M059J (cell line): ENCODE measurements at places on chromosomes 1 and 21.
A peak's percentile ranks its signal among the peaks of the same experiment; 100 is the strongest.

DNA sequence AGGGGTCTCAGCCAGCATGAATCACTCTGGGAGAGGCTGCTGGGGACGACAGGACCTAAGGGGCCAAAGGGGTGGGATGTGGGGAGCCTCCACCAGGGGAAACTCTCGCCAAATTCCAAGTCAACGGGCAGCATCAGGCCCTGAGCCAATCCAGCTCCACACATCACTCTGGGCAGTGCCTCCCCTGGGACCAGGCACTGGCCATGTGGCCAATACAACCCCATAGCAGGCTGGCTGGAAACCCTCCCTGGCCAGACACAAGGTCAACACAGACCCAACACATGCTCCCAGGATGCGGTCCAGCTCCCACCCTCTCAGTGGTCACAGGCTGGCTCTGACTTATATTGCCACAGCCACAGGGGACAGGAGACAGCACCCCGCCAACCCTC is 60.0 kb downstream of the MEGF6 start:
- no peak for DNase-seq

- no peak for DNase-seq
These were observed 18.5 kb upstream of the OR10J5 start for GRCh38 chr1:159554261-159554660.

DNA sequence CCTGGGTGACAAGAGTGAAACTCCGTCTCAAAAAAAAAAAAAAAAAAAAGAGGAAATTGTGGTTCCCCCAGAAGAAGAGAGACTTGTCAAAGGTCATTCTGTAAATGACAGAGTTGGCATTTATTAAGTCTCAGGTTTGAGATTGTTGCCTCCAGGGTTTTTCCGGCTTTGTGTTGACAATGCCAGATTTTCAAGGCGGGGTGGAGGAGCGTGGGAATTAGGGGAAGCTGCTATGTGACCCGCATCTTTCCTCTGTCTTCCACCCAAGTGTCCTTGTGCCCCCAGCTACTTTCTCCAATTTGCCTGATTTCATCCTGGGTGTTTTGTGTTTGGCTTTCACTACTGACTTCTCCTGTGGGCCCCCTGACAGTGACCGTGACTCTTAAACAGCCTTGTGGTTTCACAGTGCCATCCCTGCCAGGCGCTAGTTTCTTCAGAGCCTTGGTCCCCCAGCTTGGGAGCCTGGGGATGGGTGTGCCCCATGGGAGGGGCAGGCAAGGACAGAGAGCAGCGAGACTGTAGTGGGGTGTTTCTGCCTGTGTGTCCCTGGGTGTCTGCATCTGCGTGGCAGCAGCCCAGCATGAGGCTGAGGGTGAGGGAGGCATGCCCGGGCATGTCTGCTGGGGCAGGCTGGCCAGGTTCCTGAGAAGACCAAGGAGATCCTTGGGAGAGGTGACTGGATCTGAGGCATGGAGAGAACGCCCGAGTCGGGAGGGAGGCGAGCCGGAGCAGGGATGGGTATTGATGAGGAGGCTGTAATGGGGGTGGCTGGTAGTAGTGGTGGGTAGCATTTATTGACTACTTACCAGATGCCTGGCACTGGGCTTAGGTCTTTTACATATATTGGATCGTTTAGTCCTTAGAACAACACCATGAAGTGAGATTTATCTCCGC is 46.3 kb downstream of the IER5 start:
- DNase-seq, result peak; percentile 78

- DNase-seq, result peak; percentile 26
These were observed 51.1 kb downstream of the ZNF326 start for GRCh38 chr1:90045853-90046563.

DNA sequence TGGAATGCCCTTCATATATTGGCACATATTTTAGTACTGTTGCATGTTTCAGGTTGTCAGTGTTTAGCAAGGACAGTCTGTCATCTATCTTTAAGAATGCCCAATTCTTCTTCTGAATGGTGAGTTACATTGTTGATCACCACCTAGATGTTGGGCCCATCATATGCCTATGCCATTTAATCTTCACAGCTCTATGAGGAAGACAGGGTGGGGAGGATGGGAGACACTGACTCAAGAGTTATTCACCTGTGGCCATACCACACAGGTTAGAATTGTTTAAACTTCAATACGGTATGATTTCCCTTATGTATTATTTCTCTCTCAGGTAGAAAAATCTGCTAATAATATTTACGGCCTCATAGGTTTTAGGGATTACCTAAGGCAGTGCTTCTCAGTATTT is 44.8 kb downstream of the MPZL1 start:
- no peak for DNase-seq

- peak; percentile 70 for DNase-seq
These were observed 71.8 kb downstream of the SPAG17 start for GRCh38 chr1:118113261-118113660.

- peak; percentile 20 for DNase-seq
These were observed 431 bp downstream of the RAB42 start for GRCh38 chr1:28592321-28593071.

DNA sequence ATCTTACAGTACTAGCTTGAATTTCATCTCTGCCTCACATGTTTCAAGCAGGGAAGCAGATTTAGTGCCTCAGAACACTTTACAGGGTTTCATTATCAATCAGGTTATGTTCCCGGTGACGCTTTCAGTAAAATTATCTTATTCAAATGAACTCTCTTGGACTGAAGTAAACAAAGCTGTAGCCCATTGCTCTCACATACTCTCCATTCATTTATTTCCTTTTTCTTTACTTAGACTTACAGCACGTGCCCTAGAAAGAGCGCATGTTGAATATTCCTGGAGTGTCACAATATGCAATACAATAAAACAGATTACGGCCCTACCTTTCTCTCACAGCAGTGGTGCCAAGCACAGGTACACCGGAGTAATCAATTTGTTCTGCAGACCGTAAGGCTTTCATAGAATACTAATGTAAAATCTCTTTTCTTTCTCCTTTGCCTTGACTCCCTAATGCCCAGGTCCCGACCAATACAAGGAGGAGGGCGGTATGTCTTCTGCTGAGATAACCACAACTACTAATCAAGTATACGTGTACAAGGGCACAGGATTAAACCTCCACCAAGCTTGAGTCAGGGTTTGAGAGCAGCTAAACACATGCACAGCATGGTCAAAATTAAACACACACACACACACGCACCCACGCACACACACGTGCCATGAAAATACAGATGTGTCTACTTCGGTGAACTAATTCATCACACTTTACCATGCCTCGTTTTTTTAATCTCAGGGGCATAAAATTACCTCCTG is 62.8 kb downstream of the NRIP1 start:
- DNase-seq, result no peak

DNA sequence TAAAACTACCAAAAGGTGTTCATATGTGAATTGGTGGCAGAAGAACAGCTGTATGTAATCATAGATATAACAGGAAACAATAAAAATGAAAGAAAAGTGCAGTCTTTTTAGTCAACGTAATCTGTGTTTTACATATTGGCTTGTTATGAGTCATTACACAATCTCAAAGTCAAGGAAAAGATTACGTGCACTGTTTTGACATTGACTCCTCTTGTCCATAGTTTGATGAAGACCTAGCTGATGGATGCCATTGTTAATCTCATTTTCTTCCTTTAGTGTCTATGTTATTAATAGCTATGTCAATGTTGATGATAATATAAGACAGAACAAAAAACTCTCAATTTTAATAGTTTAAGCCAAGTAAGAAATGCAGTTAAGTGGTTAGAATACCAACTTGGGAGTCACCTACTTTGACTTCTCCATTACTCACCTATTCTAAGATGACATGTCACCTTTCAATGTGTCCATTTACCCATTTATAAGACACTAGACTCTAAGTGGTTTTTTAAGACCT is 84.5 kb upstream of the SAMSN1 start:
- DNase-seq, result no peak

GRCh38 chr1:10065760-10066159 is 33.0 kb downstream of the UBE4B start:
- no peak for DNase-seq

- DNase-seq, result no peak
These were observed 10.8 kb upstream of the IL10RB start for GRCh38 chr21:33255404-33255803.

- no peak for DNase-seq
These were observed 5.7 kb downstream of the WNT4 start for GRCh38 chr1:22137004-22137720.

DNA sequence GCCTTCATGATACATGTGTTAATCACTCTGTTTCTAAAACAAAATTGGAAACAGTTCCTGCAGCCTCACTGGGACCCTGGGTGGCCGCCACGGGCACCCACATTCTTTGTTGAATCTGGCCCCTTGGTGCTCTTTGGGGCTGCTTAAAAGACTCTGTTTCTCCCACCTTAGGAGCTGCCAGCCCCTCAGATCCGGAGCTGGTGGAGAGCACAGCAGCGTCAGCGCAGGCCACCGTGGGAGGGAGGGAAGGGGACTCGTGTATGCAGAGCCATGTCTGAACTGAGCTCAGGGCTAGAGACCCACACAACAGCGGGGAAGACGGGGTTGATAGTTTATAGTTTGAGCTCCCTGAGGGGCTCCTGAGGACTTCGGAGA is 121.2 kb downstream of the CNIH3 start:
- DNase-seq, result no peak

GRCh38 chr1:151146072-151146411 is 389 bp downstream of the SEMA6C start:
- DNase-seq, result peak; percentile 24

- DNase-seq, result no peak
These were observed 48.9 kb downstream of the SPATA46 start for GRCh38 chr1:162327788-162328165.

GRCh38 chr1:216742625-216743024 is 19.4 kb upstream of the ESRRG start:
- DNase-seq, result no peak

GRCh38 chr1:67105508-67105907 is 29.3 kb downstream of the C1orf141 start:
- DNase-seq, result no peak

- DNase-seq, result no peak
These were observed 120.7 kb upstream of the JUN start for GRCh38 chr1:58904299-58905125.

DNA sequence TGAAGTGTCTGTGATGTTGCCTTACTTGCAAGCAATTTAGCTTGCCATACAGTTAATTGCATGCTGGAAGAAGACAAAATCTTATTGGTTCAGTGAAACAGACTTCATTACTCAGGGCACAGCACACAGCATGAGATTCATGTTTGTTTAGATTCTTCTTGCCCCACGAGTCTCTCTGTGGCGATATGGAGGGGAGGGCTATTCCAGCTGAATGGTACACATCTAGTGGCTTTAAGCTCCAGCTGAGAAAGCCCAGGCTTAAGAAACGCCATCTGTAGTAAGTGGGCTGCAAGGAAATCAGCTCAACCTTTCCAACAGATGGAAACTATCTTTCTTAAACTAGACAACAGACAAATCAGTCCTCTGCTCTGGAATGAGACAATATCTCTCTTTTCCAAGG is 1022.0 kb downstream of the NCAM2 start:
- no peak for DNase-seq

- DNase-seq, result no peak
These were observed 206.4 kb upstream of the PTGFR start for GRCh38 chr1:78284354-78284753.

- DNase-seq, result no peak
These were observed 866 bp upstream of the WNT2B start for GRCh38 chr1:112507921-112508277.

DNA sequence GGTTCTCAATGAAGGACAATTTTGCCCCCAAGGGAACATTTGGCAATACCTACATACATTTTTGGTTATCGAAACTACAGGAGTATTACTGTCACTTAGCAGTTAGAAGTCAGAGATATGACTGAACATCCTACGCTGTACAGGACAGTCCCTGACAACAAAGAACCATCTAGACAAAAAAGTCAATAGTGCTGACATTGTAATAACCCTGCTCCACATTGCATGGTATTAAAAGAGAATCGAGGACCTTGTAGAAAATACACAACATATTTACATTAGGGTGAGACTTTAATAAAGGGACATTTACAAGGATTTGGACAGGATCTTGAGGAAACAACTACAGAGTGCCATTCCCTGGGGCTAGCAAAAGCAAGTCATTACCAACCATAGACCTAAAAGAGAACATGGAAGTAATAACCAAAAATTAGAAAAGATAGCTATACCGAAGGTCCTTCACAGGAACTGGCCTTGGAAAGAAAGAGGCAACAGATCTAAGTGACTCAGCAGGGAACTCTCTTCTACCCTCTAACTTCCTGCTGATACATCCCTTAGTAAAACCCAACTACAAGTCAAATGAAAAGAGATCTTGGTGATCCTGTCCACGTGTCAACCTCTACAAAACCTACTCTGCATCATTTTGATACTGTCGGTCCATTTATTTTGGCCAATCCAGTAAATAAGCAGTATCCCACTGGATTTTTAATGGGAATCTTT is 40.2 kb downstream of the ANGPTL3 start:
- peak; percentile 6 for DNase-seq

DNA sequence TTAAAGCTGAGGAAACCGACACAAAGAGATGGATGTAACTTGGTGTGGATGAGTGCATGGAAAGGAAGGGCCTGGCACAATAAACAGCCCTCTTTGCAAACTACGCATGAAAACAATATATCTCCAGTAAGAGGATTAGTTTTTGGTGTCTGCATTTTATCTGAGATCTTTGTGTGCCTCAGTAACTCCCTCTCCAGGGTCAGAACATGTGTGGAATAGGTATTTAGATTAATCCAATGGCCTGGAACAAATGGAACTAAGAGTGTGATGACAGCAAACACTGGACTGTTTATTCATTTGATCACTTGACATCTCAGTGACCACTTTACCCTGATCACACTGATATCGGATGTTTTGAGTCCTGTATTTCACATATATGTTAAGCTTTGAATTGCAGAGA is 45.3 kb downstream of the AKNAD1 start:
- no peak for DNase-seq

DNA sequence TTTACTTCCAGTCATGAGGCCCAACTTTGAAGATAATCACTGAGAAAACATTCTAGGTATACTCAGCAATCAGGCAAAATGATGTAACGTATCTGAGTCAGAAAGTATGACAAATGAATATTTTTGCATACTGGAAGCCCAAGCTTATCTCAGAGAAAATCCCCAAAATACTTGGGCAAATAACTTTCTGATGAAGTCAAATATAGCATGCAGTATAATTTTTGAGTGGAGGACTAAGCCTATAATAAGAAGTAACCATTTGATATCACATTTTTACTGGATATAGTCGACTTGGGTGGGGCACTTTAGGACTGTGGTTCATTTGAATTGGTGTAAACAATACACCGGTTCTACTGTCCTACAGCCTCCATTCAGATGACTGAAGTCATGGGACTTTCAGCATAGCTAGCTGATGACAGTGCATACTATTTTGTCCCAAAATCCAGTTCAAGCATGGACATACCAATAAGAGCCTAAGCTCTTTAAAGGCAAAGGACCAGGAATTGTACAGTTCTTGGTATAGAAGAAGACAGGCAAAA is 2.3 kb upstream of the GADD45A start:
- peak; percentile 89 for DNase-seq

GRCh38 chr1:203968761-203969160 is 104.2 kb upstream of the SOX13 start:
- DNase-seq, result no peak

DNA sequence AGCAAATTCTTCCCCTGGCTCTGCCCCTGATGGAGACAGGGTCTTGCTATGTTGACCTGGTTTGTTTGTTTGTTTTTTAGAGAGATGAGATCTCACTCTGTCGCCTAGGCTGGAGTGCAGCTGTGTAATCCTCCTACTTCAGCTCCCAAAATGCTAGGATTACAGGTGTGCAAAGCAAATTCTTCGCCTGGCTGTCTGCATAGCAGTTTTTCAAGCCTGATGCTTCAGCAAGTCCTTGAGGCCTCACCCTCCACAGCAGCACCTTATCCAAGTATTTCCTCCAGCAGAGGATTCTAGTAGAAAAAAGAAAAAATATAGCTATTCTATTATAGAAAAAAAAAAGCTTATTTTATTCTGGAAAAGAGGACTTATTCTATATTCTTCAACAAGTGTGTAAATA is 15.1 kb upstream of the RPL5 start:
- no peak for DNase-seq
